ENCODE measurements at places on chromosomes 7 and 10.

DNA sequence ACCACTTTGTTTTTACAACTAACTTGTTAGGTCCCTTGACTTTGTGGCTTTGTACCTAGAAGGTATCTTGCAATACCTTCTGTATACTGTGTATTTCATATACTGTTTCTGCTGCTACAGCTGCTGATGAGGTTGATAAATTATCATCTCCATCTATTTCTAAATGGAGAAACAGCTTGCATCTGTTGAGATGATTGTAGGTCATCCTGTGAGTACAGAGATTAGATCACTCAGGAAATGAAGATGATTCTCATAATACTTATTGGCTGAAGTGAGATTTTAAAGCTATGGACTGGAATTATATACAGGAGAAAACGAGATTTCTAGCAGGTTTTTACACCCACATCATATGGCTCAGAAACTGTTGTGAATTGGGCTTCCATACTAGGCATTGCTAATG, 280.5 kb downstream of the KCND2 start:
- no peak for DNase-seq

DNA sequence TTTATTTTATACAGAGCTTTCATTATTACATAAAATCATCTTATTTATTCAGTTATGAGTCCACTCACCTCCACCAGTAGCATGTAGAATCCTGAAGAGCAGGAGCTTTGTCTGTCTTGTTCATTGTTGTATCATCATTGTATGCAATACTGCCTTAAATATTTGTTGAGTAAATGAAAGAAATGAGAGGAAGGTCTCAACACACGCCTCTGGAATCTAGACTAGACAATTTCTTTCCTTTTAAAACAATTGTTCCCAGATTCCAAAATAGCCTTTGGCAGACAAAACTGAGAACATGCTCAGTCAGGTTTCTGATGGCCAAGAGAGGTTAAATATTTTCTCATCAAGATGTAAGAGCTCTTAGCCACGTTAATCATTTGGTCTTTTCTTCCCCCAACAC, 173.1 kb upstream of the AGR3 start:
- no peak for DNase-seq

GRCh38 chr7:44973610-44974401, 5.0 kb downstream of the MYO1G start:
- DNase-seq: no peak

- DNase-seq: no peak
Measured at GRCh38 chr7:138295049-138295637, 164.9 kb upstream of the TRIM24 start.

DNA sequence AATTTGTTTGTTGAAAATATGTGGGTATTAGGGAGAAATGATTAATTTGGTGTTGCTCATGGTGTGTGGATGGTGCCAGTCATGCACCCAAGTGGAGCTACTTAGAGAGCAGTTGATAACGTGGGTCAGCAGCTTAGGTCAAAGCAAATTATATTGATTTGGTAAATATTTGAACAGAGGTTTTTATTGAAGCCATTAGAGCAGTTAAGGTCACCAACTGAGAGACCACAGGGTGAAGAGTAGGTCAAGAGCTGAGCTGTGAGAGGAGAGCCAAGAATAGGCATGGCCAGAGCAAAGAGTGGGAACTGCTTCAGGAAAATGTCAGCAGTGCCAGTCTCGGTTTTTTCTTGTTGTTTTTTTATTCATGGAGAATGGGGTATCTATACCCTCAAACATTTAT, 97.9 kb downstream of the TMEM168 start:
- DNase-seq: no peak

DNA sequence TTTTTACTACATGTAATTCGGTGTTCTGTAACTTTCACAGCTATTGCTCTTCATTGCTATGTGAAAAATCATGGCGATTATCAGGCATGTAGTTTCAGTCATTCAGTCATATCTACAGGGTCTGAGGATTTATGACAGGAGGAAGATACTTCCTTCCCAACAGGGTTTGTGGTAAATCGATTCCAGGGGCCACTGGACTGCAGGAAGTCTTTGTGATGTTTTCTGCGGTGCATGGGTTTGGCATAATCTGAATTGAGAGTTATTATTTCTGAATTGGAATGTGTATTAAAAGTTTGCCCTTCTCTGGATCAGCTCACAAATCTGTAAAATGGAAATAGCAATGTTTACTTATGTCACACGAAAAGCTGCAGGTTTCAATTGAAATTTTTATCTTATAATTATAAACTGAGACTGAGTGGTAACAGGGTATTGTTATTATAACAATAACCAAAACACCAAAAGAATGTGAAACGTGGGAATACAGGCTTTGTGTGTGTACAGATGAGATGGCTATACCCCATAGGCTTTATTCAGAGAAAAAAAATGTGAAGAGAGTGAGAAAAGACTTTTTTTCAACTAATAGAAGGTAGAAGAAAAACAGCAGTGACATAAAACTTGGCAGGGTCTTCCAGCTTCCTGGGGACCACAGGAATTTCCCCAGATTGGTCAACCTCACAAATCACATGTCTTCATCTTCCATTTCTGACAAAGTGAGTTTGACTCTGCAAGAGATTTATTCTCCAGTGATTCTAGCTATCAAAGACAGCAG, 307.7 kb upstream of the NFE2L3 start:
- no peak for DNase-seq

GRCh38 chr10:61356354-61356753, 96.8 kb downstream of the TMEM26 start:
- no peak for DNase-seq

DNA sequence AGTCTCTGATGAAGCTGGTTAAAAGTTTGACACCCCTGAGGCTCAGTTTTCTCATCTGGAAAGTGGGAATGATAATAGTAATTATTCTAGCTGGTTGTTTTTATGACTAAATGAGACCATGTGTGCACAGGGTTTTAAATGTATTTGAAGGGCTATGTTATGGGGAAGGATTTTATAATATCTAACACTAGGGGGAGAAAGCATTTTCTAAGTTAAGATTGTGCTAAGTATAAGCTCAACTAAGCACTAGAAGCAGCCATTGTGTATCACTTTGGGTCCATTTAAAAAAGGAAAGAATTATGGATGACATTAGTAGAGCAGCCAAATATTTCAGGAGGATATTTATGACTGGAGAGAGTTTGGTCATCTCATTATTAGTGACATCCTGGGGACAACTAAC, 49.5 kb upstream of the CREB5 start:
- no peak for DNase-seq

DNA sequence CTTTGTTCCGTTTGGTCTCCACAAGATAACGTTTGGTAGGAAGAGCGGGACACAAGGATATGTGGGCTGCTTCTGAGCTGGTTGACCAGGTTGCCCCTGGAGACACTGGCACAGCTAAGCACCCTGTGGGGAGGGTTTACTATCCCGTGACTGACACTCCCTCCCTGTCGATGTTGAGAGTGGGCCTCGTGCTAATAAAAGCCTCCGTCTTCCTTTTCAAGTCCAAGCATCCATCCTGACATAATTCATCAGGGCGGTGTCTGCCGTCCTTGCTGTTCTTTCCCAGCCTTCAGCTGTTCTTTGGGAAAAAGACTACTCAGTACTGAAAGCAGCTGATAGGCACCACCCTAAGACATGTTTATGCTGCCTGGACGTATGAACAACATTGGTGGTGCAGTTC, 49.6 kb downstream of the SHH start:
- DNase-seq: no peak

DNA sequence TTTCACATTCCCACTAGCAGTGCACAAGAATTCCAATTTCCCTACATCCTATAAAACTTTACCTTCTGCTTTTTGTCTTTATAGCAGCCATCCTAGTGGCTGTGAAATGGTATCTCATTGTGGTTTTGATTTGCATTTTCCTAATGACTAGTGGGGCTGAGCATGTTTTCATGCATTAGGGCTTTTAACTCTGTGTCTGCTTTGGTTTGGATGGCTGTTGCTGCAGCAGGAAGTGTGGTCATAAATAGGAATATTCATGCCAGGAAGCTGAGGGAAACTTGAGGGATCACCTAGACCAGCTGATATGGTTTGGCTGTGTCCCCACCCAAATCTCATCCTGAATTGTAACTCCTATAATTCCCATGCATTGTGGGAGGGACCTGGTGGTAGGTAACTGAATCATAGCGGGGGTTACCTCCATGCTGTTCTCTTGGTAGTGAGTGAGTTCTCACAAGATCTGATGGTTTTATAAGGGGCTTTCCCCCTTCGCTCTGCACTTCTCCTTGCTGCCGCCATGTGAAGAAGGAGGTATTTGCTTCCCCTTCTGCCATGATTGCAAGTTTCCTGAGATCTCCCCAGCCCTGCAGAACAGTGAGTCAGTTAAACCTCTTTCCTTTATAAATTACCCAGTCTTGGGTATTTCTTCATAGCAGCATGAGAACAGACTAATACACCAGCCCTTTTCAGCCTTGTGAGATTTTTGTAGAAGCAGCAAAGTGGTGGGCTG, 181.8 kb upstream of the PITRM1 start:
- no peak for DNase-seq

- no peak for DNase-seq
Measured at GRCh38 chr7:75984130-75985008, 10.0 kb downstream of the TMEM120A start.

DNA sequence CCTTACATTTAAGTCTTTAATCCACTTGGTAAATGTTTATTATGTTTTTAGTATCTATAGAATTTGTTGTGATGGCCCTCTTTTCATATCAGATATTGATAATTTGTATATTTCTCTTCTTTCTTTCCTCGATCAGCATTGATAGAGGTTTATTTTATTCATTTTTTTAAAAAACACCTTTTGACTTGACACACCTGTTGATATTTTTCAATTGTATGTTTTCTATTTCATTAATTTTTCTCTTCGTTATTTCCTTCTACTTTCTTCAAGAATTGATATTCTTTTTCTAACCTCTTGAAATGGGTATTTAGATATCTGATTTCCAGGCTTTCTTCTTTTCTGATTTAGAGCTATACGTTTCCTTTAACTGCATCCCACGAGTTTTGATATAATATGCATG, 50.9 kb downstream of the BTBD16 start:
- DNase-seq: no peak

- no peak for DNase-seq
Measured at GRCh38 chr10:97500297-97500575, 1.5 kb downstream of the UBTD1 start.

DNA sequence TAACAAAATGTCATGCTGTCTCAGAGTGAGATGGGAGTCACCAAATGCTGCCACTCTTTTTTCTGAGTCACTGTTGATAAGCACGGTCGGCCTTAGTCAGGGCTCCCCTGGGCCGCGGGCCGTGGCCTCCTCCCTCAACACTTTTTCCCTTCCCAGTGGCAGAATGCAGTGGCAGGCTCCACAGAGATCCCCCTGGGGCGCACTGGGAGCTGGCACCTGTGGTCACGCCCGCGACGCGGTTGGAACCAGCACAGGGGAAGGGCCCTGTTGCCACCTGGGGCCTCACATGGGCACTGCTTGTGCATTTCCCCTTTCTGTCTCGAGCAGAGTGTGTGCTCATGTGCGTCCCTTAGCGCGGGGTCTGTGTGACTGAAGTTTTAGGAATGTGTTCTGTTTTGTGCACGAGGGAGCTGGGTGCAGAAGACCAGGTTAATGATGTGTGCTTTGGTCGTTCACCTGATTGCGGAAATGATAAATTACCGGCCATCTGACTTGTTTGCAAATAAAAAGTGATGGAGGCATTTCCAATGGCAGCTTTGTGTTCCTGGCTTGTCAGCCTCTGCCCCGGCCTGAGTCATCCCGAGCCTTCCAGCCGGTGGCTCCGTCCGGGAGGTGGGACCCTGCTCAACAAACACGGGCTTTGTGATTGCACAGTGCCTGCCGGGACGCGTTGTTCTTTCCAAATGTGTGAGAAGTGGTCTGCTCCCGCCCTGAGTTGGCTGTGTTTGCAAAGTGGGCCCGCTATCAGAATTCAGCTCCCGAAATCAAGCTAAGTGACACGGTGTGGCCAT, 100.7 kb downstream of the NKX6-2 start:
- peak; percentile 16 for DNase-seq

DNA sequence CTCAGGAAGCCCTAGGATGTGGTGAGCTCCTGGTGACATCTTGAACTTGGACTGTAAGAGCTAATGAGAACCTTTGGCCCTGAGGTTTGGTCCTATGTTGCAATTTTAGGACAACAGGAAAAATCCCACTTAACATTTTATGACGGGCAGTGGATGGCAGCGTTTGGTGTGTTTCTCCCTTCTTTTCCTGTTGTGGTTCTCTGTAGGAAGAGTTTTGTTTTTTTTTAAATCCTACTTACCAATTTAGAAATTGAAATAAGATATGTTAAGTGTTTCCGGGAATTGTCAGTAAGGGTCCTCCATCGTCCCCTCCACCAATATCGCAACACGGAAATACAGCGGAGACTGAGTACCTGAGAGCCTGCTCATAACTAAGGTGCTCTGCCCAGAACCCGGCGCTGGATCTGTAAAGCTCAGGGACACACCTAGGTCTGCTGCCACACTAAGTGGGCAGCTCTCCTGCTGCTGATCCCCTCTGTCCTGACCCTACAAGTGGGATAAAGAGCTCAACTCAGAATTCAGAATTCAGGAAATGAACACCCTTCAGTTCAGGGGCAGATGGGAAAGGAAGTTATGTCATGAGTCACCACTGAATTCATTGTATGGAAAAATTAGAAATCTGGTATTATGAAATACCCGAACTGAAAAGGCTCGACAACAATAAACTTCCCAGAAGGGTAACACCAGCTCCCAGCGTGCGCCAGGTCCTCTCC, 9.1 kb upstream of the PROSER2 start:
- DNase-seq: no peak

DNA sequence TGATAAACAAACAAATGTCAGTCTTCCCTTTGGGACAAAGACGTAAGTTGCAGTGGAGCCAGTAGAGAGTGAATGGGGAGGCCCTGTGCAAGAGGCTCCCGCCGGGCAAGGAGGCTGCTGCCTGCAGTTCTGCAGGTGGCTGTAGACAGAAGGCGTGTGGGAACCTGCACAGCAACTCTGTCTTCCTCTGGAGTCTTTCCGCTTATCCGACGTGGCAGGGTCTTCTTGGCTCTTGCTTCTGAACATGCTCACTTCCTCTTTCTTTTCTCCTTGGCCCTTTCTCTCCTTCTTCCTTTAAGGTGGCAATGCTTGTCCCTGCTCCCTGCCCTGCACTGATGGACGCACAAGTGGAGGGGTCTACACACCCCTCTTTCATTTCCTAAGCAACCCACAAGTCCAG, 122.5 kb downstream of the HIPK2 start:
- DNase-seq: no peak

GRCh38 chr7:4641091-4641666, 40.9 kb upstream of the FOXK1 start:
- DNase-seq: no peak

DNA sequence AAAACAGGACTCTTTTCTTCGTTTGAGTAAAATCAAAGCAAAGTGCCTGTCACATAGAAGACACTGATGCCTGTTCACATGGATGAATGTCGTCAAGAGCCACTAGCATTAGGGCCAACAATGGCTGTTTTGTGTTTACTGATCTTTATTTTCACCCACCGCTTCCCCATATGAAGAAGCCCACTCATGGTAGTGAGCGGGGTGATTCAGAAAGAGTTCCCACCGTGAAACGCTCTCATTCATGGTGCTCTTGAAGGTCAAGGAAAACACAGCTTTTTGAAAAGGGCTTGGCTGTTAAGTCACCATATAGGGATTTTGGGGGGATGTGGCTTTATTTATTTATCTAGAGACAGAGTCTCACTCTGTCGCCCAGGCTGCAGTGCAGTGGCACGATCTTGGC, 12.5 kb downstream of the PROSER2 start:
- no peak for DNase-seq

All from stimulated activated CD4-positive, alpha-beta T cell treated with anti-CD3 and anti-CD28 coated beads, Interleukin-2, amount 100 ng/mL, for 48 hours (primary cell).